ENCODE measurements at places on chromosomes 4 and X. TPM values are rescaled to one million over a fixed set of nuclear protein-coding genes. Genes with fewer than 3 reads are reported as not detected.

The TMEM154 gene
- total RNA-seq = 0.72 TPM

The SETD7 gene
- total RNA-seq = 40.0 TPM

The MAGEC2 gene
- not detected for total RNA-seq

The BRS3 gene
- not detected for total RNA-seq

The CTPS2 gene
- total RNA-seq = 6.0 TPM

The CNKSR2 gene
- total RNA-seq = 1.0 TPM

The BGN gene
- 67.1 TPM for total RNA-seq

The COL4A5 gene
- total RNA-seq = 153 TPM

The MAGEA10 gene
- not detected for total RNA-seq

The S100G gene
- total RNA-seq = not detected

The ZNF630 gene
- total RNA-seq = 0.78 TPM

The FAM199X gene
- total RNA-seq = 14.9 TPM

The KLF8 gene
- total RNA-seq = 1.7 TPM

The PCGF3 gene
- total RNA-seq = 30.6 TPM

The IL9R gene
- total RNA-seq = 0.16 TPM

The ADGRL3 gene
- 27.1 TPM for total RNA-seq

The MAOA gene
- 12.5 TPM for total RNA-seq

The MUC7 gene
- total RNA-seq = not detected

The PPEF1 gene
- not detected for total RNA-seq

The PASD1 gene
- total RNA-seq = not detected

The FAM9B gene
- 0.88 TPM for total RNA-seq

The RNF128 gene
- 1.6 TPM for total RNA-seq

The GPR50 gene
- not detected for total RNA-seq

The DCAF8L2 gene
- total RNA-seq = not detected

The SSX1 gene
- total RNA-seq = not detected

The NDST3 gene
- 0.26 TPM for total RNA-seq

The ARHGAP6 gene
- total RNA-seq = 15.3 TPM

The TRIM61 gene
- total RNA-seq = 2.5 TPM

The VSIG4 gene
- total RNA-seq = not detected

The SLC9B1 gene
- not detected for total RNA-seq

The CT45A2 gene
- not detected for total RNA-seq

The GPR173 gene
- 9.8 TPM for total RNA-seq

The PPP2R2C gene
- 0.26 TPM for total RNA-seq

The F9 gene
- total RNA-seq = not detected

The TRMT44 gene
- 12.5 TPM for total RNA-seq

The BMX gene
- total RNA-seq = under 0.01 TPM

The OSTC gene
- 282 TPM for total RNA-seq

The ADH1C gene
- total RNA-seq = 0.13 TPM

The GAGE12F gene
- not detected for total RNA-seq

The CLIC2 gene
- total RNA-seq = 0.88 TPM

The TMEM255A gene
- total RNA-seq = 0.24 TPM

The SLC16A2 gene
- total RNA-seq = 11.8 TPM

The FOXR2 gene
- total RNA-seq = not detected

The USP51 gene
- 0.65 TPM for total RNA-seq

The ERAS gene
- not detected for total RNA-seq

The GASK1B gene
- total RNA-seq = 16.3 TPM

The SNCA gene
- 21.2 TPM for total RNA-seq

The MMRN1 gene
- total RNA-seq = 0.24 TPM

The SPIN2A gene
- 0.52 TPM for total RNA-seq

The TMEM187 gene
- total RNA-seq = 6.5 TPM

The CORIN gene
- 0.48 TPM for total RNA-seq

The CCDC158 gene
- total RNA-seq = not detected

The PPP4R3C gene
- total RNA-seq = not detected

The EDA2R gene
- 4.0 TPM for total RNA-seq

The TLR1 gene
- not detected for total RNA-seq

The RPA4 gene
- 0.72 TPM for total RNA-seq
